Stimulated activated CD4-positive, alpha-beta T cell treated with anti-CD3 and anti-CD28 coated beads, TNF-alpha, amount 100 ng/mL, for 24 hours (primary cell): ENCODE measurements at places on chromosomes 1 and 21.

DNA sequence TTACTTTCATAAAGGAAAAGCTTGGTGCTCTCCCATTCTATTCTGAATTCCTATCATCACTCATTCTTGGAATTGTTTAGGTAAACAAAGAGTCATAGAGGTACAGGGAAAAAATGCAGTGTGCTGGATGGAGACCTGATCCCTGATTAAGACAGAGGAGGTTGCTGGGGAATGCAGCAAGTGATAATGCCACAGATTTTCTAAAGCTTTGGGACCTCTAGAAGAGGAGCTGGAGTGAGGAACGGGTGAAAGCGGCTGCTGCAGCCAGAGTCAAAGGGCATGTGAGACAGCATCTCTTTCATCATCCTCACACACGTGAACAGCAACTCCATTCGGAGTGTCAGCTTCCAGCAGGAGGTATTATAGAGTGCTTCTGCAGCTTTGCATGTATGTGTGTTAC, 54.9 kb upstream of the DIPK1A start:
- DNase-seq = no peak

DNA sequence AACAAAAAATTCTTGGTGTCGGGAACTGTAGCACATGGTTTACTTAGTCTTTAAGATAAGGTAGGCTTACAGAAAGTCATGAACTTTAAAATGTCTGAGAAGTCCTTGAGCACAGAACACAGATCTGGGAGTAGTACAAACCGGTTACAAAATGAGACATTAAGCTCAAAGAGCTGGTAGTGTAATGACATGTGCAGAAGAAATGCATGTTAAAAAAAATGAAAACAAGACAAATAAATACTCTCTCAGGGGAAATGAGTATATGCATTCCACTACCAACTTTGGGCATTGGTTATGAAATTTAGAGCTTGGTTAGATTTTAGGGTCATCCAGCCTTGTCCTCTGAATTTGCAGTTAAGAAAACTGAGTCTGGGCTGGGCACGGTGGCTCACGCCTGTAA, 91.5 kb upstream of the F3 start:
- no peak for DNase-seq

DNA sequence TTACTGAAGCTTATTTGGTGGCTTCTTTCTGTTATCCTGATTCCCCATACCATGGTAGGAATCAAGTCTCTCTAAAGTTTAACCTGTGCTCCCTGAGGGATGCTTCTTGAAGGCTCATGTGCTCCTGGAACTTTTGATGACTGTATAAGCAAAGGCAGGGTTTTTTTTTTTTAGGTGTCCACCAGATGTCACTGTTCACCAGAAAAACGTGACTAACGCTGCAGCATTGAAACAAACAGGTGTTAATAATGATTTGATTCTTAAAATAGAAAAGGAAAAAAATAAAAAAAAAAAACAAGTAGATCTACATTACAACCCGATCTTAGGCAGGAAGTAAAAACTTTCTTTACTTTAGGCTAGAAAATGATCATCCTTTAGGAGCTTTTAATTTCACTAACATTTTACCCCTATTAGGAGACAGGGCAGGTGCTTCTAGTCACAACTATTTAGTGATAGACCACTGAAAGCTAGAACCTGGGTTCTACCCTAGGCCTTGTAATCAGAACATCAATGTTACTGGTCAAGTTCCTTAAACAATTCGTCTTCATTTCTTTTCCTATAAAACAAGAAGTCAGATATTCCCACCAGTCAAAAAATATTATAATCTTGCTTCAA, 223.0 kb downstream of the PLA2G4A start:
- no peak for DNase-seq

DNA sequence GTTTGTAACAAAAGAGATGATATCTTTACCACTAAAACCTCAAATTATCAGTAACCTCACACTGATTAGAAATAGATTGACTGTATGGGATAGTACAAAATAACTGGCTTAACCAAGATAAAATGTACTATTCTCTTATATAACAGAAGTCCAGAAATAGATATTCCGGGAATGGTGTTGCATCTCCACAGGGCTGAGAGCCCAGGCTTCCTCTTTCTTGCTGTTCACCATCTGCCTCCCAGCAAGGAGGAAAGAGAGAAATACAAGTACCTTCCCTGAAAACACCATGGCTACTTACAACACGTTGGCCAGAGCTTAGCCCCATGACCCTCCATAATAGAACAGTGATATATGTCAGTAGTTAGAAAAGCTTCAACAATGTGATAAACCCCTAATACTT, 47.0 kb upstream of the KCNK1 start:
- DNase-seq = no peak

- no peak for DNase-seq
Observed at GRCh38 chr1:232377494-232377770, 252.5 kb downstream of the SIPA1L2 start.

- no peak for DNase-seq
Observed at GRCh38 chr1:236365999-236366570, 28.0 kb upstream of the EDARADD start.

- DNase-seq = no peak
Observed at GRCh38 chr1:82721702-82722101, 921.0 kb downstream of the ADGRL2 start.
